ENCODE measurements at places on chromosomes 5 and 9. TPM values are rescaled to one million over a fixed set of nuclear protein-coding genes. Genes with fewer than 3 reads are reported as not detected.

Gene P4HA2
- total RNA-seq, result 15.3 TPM

Gene PPP3R2
- total RNA-seq, result not detected

Gene PCDHGA10
- 12.0 TPM for total RNA-seq

Gene PLPP7
- total RNA-seq, result 5.5 TPM

Gene PTPN3
- total RNA-seq, result 5.3 TPM

Gene PCDHGC4
- total RNA-seq, result 91.2 TPM

Gene TNIP1
- 18.1 TPM for total RNA-seq

Gene TMC1
- 0.78 TPM for total RNA-seq

Gene KIF24
- total RNA-seq, result 0.78 TPM

Gene C9
- total RNA-seq, result not detected

Gene PCSK5
- total RNA-seq, result 16.5 TPM

Gene MRPS27
- 69.4 TPM for total RNA-seq

Gene LCN12
- not detected for total RNA-seq

Gene ST8SIA4
- total RNA-seq, result 47.6 TPM

Gene RBM22
- 27.6 TPM for total RNA-seq

Gene CDC25C
- total RNA-seq, result 2.3 TPM

Gene CYSRT1
- not detected for total RNA-seq

Gene ZNF454
- total RNA-seq, result 9.8 TPM

Gene TLR4
- 10.8 TPM for total RNA-seq

Gene ARL15
- 125 TPM for total RNA-seq

Gene LIFR
- total RNA-seq, result 83.4 TPM

Gene SPINK13
- total RNA-seq, result not detected

Gene PDZD2
- 22.0 TPM for total RNA-seq

Gene IFNA13
- not detected for total RNA-seq

Gene CEP72
- total RNA-seq, result 5.9 TPM

Gene TCF7
- not detected for total RNA-seq

Gene MEGF10
- 20.0 TPM for total RNA-seq

Gene C9orf72
- total RNA-seq, result 69.3 TPM

Gene RELL2
- 8.4 TPM for total RNA-seq

Gene CTNNAL1
- 14.0 TPM for total RNA-seq

Gene TEX53
- total RNA-seq, result not detected

Gene BTNL3
- total RNA-seq, result not detected

Gene AJM1
- total RNA-seq, result 0.94 TPM

Gene CNTFR
- 14.0 TPM for total RNA-seq

Gene ISL1
- not detected for total RNA-seq

Gene TNC
- total RNA-seq, result 73.6 TPM

Gene C5orf34
- 4.4 TPM for total RNA-seq

Gene LRRC70
- 4.1 TPM for total RNA-seq

Gene SLIT3
- 0.78 TPM for total RNA-seq

Gene IL13
- total RNA-seq, result not detected

Gene IGIP
- 11.9 TPM for total RNA-seq

Gene ACSL6
- 32.9 TPM for total RNA-seq

Gene CDKN2B
- total RNA-seq, result 0.16 TPM

Gene SLC6A7
- total RNA-seq, result 0.62 TPM
